ENCODE measurements at places on chromosomes 3 and 15.

DNA sequence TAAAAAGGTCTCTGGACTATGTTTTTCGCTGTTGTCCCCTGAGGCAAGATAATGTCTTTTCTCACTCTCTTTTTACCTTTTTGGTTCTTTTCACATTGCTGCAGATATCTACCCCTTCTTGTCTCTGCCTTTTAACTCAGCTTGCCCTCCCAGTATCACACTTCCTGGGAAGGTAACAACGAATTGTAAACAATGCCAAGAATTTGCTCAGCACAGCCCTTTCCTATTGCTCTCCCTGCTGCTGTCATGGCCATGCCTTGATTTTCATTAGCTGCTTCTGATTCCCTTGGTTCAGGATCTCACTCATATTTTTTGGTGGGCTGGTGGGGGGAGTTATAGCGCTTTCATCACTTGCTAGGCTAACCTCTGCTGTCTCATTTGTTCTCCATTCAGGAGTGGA, 123.1 kb upstream of the DPH6 start:
- no peak for DNase-seq

GRCh38 chr3:46143951-46144473, 64.1 kb downstream of the CCR1 start:
- DNase-seq: no peak

GRCh38 chr3:184540777-184541681, 20.6 kb upstream of the EPHB3 start:
- no peak for DNase-seq

DNA sequence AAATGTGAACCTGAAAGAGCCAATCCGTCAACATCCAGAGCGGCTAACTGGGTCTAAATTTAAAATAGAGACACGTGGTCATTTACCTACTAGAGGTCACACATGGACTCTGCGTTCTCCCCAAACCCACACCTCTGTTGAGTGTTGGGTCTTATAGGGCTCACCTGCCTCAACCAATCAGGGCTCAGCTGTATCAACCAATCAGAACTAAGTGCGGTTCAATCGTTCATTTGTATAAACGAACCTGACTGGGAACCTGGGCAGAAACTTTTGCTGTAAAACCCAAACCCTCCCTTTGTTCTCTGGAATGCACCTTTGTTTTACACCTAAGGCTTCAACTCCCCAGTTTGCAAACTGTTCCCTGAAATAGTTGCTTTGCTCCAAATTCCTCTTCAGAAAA, 8.9 kb downstream of the DNAAF4 start:
- no peak for DNase-seq

DNA sequence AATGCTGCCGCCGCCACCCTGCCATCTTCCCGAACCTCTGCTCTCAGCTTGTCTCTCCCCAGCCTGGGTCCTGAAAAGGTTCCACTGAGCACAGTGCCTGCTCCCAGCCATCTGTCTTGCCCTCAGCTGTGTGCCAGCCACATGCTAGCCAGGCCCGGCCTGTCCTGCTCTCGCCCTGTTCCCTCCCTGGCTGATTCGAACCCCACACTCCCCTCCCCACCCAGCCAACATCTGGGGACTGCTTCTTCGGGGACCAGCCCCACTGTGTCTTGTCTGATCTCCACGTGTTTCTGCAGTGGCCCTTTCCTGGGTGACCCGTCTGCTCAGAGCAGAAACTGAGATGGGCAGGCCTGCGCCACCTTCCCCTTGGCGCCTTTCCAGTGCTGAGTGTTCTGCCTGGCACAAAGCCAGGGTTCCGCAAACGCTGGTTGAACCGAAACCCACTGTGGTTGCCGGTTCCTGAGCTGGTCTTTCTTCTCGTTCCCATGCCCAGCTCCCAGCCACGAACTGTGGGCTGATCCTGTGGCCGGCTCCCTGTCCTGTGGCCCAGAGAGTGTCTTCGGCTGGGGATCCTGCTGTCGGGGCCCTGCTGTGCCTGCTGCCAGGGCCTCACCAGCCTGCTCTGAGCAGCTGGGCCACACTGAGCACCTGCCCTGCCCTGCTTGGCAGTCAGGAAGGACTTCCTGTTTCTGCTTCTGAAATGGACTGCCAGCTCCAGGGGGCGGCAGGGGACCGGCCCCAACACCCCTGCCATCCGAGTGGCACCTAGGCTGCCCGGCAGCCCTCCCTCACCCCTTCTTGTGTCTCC, 62.7 kb upstream of the KLF13 start:
- DNase-seq: no peak

GRCh38 chr3:194386648-194387047, 12.4 kb downstream of the GP5 start:
- no peak for DNase-seq

DNA sequence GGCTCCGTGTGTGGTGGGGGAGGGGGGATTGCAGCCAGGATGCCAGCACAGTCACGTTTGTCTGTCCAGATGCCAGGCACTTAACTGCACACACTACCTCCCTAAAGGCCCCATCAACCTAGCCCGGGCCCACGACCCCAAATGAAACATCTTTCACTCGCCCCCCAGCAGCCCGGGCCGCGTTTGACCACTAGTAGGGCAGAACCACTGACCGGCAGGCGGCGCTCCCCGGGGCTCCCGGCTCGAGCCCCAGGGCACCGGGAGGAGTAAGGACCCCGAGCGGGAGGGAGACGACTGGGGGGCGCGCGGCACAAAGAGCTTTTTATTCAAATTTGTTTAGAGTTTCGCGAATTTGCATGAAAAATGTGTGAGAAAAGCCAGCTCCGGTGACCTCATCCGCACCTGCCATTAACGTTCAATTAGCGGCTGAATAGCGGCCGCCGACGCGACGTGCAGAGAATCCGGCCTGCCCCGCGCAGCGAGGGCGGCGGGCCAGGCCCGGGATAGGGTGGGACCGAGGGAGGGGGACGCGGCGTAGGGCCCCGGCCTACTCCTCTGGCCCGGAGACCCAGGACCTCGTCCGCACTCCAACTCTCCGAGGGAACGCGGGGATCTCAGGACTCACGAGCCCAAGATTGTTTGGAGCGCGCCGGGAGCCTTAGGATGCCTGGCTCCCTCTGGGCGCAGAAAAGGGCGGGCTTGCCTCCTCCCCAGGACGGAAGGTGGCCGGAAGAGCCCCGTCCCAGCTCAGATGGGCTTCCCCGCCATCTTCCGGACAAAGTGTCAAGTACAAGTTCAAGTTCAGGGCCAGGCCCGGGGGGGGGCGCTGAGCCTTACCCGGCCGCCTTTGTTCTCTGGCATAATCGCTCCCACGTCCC, 64.9 kb upstream of the POLG start:
- no peak for DNase-seq

DNA sequence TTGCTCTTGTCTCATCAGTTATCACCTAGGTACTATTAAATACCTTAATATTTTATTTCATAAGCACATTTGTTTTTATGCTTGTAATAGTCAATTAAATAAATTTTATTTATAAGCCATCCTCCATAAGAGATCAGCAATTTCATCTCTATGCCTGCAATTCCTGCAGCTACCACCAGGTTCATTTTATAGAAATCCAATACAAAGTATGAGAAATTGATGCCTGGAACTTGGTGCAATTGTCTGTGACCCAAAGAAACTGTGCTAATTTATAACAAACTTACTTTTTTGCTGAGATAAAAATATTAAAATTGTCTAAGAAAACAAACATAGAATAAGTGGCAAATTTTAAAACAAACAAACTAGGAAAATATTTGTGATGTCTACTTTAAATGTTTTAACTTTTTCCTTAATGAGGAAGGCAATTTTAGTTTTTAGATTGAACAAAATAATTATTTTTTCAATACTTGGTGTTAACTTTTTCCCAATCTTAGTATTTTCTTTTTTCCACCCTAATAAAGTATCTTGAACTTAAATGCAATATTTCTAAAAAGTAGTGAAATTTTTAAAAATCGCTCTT, 1026.6 kb downstream of the ROBO1 start:
- no peak for DNase-seq

DNA sequence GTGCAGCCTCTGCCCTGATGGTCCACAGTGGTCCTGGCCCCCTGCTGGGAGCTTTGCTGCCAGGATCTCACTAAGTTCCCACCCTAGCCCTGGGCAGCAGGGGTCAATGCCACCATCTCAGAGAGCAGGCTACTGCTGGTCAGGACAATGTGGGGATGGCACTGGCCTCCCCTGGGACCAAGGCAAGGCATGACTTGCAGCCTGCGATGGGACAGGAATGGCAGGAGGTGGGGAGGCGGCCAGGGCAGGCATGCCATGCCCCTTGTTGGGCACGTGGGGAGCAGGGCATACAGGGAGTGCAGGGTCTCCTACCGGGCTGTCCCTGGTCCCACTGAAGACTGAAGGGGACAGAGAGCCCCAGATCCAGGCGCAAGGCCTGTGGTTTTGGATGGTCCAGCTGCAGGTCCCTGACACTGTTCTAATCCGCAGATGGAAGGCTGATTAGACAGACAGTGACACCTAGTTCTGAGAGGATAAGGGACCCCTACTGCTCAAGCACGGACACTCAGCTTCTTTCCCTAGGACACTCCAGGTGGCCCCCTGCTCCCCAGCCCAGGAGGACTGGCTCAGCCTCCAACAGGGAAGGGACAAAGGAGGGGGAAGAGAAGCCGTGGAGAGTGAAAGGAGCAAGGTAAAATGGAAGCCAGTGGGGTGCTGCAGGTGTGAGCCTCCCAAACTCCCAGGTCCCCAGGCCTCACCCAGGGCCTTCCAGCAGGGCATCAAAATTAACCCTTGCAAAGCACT, 69.2 kb upstream of the RPL32 start:
- no peak for DNase-seq

- DNase-seq: no peak
Observed at GRCh38 chr15:67825881-67826716, 790 bp downstream of the SKOR1 start.

Data from neuronal stem cell (in vitro differentiated cells).